ENCODE measurements at places on chromosomes 1 and 21.

- DNase-seq, result no peak
Observed at GRCh38 chr21:20814090-20814489, 184.1 kb upstream of the NCAM2 start.

DNA sequence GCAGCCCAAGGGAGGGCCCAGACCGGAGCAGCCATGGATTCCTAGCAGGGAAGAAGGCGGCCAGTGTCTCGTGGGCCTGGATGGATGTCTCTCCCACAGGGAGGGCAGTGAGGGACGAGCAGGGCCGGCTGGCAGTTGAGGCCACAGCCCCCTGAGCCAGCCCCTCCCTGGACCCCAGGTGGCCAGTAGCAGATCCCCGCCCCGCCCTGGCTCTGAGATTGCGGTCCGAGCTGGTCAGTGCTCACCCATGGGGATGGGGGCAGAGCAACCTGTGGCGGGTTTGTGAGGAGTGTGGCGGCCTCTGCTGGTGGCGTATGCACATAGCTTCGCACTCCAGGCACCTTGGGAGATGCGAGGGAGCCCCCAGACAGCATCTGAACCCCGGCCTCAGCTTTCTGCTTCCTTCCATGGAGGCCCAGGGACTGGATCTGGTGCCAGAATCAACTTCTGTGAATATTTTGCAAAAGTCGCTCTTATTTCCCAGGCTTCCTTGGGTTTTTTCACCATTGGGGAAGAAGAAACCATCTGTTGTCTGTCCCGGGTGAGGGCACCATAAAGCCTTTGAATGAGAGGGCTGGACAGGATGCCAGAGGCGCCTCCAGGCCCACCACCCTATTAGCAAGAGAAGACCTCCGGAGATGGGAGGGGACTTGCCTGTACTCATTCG is 8.4 kb upstream of the KCNN3 start:
- DNase-seq, result peak; percentile 23

DNA sequence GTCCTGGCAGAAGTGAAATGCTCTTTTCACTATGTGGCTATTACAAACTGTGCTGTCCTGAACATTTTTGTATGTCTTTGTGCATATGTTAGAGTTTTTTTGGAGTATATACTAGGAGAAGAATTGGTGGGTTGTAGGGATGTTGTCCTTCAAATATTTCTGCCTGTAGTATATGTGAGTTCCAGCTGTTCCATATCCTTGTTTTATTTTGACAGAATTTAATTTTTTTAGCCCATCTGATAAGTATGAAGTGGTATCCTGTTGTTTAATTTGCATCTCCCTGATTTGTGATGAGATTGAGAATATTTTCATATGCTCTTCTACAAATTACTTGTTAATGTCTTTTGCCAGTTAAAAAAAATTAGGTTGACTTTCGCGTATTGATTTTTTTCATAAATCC is 34.3 kb downstream of the NEK7 start:
- DNase-seq, result no peak

DNA sequence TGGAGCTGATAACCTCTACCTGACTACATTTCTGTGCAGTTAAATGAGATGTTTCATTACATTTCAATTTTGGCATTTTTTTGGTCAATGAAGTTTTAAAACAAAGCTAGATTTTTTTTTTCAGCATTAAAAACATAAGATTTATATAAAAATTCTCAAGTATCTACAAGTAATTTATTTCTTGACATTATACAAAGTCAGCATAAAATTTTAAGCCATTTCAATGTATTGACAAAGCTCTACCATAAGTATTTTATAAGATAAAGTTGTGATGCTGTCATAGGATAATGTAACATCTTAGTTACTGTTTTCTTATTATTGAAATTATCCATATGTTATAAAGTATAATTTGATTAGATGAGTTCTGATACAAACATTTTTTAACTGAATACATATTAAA is 351.6 kb downstream of the PTBP2 start:
- DNase-seq, result no peak

GRCh38 chr1:218101409-218101808 is 183.7 kb upstream of the RRP15 start:
- no peak for DNase-seq

- no peak for DNase-seq
Observed at GRCh38 chr1:25784575-25785051, 15.4 kb upstream of the SELENON start.

GRCh38 chr1:168803806-168804510 is 75.0 kb upstream of the DPT start:
- DNase-seq, result no peak

GRCh38 chr21:29125191-29125590 is 5.3 kb upstream of the MAP3K7CL start:
- peak; percentile 49 for DNase-seq

DNA sequence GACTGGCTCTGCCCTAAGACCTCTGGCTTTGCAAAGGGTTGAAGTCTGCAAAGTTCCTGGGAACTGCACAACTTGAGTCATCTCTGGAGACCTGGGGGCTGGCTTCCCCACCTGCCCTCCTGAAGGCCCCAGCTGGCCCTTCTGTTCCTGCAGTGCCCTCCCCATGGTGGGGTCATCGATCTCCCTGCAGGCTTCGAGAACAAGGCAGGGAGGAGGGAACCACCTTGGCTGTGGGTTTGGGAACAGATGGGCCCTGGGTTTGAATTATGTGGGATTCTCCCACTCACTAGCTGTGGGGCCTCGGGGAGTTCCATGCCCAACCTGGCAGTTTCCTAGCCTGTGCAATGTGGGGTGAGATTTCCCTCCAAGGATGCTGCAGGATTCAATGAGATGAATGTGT is 310.2 kb downstream of the PTPRU start:
- DNase-seq, result no peak

DNA sequence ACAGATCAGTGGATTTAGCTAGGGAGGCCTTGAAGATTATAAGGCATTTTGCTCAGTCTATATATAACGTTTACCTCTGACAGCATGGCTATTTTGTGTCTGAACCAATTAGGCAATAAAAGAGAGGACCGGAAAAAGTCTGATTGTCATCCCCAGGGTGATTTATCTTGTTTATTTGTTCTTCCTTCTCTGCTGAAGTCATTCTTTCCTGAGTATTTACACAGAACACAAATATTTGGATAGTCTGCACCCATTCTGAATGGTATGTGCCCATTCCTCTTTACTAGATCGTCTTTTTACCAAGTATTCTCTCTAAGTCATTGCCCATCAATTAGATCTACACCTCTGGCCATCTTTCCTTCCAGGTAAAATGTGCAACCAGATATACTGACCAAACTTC is 1602.9 kb downstream of the KCNT2 start:
- DNase-seq, result no peak

DNA sequence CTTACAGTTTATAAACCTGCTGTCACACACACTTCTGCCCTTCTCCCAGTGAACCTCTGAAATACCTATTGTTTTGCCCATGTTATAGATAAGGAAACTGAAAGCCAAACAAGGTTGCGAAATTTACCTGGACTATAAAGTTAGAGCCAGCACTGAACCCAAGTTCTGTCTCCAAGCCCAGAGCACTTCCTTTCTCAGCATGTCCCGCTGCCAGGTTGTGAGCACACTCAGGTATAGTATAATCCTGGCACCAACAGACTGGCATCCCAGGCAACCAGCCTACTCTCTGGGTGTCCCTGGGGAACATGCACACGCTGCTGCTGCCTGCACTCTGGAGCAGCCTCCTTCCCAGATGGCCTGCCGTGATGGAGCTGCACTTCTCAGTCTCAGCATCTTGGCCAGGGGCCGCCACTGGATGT is 45.1 kb downstream of the PGBD5 start:
- DNase-seq, result no peak

- no peak for DNase-seq
Observed at GRCh38 chr1:162471290-162471853, 26.2 kb upstream of the UHMK1 start.

- DNase-seq, result no peak
Observed at GRCh38 chr1:203361945-203362719, 11.2 kb upstream of the FMOD start.

DNA sequence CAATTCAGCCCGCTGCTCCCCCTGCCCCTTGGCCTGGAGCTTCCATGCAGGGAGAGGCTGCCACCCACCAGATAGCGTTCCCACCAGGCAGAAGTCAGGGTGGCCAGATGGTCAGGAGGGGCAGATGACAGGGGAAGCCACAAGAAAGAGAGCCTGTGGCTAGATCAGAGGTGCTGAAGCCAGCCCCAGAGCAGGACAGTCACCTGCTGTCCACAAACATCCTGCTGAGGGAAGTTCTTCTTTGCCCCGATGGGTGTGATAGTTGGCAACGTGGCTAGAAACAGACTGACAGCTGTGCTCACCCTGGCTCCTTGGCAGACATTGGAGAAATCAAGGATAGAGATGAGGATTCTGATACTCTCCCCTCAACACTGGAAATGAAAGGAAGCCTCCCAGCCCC is 27.2 kb upstream of the SRP9 start:
- no peak for DNase-seq

DNA sequence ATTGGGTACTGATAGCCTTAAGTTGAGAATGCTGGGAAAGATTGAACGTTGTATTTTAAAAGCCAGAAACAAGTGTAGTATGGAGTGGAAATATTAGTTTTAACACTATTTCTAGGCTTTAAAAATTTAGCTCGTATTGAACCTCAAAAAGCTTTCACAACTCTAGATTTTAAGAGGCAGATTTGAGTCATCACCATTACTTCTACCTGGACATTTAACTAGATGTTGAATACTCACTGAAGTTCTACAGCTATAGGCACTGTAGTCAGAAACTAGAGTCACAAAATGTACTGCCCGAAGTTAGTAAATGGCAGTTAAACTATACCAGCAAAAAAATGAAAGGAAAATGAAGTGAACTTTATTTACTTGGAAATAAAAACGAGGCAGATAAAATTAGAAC is 96.5 kb downstream of the NEK7 start:
- no peak for DNase-seq

GRCh38 chr1:214957330-214958137 is 125.0 kb upstream of the KCNK2 start:
- peak; percentile 14 for DNase-seq

DNA sequence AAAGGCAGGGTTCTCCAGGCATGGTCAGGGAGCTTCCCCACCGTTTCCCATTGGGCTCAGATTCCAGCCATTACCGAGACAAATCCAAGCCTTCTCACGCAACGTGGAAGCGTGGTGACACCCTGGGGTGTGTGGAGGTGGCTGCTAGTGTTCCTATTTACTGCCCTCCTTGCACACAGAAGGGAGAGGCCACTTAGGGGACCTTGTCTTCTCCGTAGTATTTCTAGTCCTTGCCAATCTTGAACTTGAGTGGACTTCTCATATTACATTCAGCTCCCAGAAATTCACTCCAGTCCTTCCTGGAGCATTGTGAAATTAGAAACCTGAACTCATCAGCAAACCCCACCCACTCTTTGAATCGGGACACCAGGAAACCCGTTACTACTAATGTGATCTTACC is 131.6 kb downstream of the AJAP1 start:
- DNase-seq, result no peak

- DNase-seq, result no peak
Observed at GRCh38 chr1:221025956-221026355, 146.7 kb downstream of the HLX start.

- DNase-seq, result no peak
Observed at GRCh38 chr1:76725864-76726619, 141.2 kb upstream of the ST6GALNAC5 start.

- DNase-seq, result no peak
Observed at GRCh38 chr1:153968000-153968363, 280 bp downstream of the CREB3L4 start.

DNA sequence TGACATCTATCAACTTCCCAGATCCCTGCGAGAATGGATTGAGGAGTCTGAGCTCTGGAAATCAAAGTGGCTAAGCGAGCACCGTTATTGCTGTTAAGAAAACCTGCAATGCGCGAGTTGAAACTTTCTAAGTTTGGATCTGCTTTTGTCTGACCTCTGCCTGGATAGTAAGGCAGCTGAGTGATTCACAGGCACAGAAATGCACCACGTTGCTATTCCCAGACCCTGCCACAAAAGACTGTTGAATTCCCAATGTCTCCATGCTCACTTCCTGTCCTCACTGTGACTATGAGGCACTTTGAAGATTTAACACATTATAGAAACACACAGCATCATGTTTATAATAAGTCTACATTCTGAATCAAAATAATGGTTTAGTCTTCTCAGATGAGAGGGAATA is 27.1 kb upstream of the CNIH3 start:
- DNase-seq, result no peak

DNA sequence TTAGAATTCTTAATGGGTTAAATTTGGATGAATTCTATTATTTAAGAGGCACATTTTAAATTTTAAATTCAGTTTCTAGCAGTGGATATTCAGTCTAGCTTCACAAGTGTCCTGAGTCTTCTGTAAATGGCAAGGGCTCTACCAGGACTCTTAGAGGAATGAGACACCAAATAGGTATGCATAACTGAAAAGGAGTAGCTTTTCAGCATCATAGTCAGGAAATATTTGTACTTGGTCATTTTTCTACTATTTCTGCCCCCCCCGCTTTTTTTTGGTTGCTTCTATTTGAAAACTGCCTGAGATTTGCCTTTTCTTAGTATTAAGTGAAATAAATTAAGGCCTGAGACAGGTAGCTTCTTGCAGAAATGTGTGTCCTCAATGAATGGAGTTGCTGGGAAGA is 80.2 kb downstream of the MAST2 start:
- no peak for DNase-seq

DNA sequence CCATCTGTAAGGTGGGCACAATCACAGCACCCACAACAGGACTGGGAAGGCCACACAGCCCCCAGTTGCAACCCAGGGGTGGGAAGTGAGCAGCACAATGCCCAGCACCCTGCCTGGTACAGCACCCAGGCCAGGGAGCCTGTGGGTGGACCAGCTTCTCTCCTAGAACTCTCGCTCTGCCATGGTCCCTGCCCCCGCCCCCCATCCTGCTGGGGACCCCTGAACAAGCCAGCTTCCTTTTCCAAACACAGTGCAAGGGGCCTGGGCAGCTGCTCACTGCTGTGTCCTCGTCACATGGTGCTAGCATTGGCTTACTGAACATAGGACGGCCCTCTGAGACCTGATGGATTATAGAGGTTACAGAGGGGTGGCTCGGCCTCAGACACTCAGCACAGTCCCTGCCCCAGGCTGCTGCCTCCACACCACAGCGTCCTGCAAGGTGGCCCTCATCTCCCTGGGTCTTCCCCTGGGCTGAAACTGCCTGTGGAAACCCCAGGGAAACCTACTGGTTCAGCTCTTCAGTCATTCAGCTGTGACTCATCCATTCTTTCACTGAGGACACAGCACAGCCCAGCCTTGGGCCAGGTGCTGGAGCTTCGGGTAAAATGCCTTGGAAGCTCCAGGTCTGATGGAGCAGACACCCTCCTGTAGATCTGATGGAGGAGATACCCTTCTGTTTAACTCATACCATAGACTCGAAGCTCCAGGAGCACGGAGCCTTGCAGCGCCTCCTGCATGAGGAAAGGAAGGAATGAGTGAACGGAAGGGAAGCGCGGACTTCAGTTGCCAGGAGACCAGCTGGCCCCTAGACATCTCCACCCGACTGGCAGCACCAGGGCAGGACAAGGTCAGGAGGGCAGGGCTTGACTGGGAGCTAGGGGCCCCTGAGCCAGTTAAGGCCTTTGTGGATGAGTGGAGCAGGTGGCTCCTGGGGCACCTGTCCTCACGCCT is 8.1 kb upstream of the PRDM16 start:
- no peak for DNase-seq

DNA sequence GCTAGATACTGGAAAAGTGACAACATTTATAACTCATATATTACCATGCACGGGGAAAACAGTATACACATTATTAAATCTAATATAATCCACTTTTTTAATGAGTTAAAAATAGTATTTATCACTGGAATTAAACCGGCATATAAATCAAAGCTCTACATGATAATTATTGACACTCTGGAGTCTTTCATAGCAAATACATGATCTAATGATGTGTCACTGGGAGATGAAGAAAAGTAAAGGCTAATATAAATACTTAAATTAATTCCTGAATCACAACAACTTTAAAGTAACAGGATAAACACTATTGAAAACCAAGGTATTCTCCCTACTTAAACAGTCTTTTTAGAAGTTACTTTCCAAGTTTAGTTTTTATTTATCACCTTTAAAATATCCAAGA is 52.4 kb upstream of the ASPM start:
- DNase-seq, result no peak
